A549 treated with Mapracorat at 1 μM for 4 hours (cell line): ENCODE measurements at places on chromosomes 4 and X. TPM values are rescaled to one million over a fixed set of nuclear protein-coding genes. Genes with fewer than 3 reads are reported as not detected.

TNIP3 gene
- 0.12 to 0.56 TPM (median 0.44 TPM) in 5 replicates for total RNA-seq

USP38 gene
- 7.0 to 9.1 TPM (median 8.2 TPM) in 5 replicates for total RNA-seq

ZFP42 gene
- total RNA-seq: not detected in 5 replicates

MAGEB10 gene
- total RNA-seq: not detected in 5 replicates

HTR2C gene
- not detected in 5 replicates for total RNA-seq

RPA4 gene
- total RNA-seq: 0.18 to 0.33 TPM (median 0.28 TPM) in 5 replicates

PASD1 gene
- total RNA-seq: not detected in 5 replicates

KCNE5 gene
- total RNA-seq: 0.08 to 0.24 TPM in 2 of 5 replicates, not detected in the others

KLHL4 gene
- 4.4 to 6.2 TPM (median 5.3 TPM) in 5 replicates for total RNA-seq

CXCL3 gene
- 2.8 to 4.8 TPM (median 4.3 TPM) in 5 replicates for total RNA-seq

TBC1D19 gene
- 3.2 to 4.7 TPM (median 4.4 TPM) in 5 replicates for total RNA-seq

SULT1B1 gene
- total RNA-seq: 0.02 TPM in 1 of 5 replicates, not detected in the others

SYP gene
- total RNA-seq: 2.1 to 2.8 TPM (median 2.4 TPM) in 5 replicates

PRR32 gene
- total RNA-seq: not detected in 5 replicates

SPANXA2 gene
- total RNA-seq: 0.38 to 0.45 TPM in 2 of 5 replicates, not detected in the others

ZNF330 gene
- 24.3 to 32.2 TPM (median 27.4 TPM) in 5 replicates for total RNA-seq

SPOCK3 gene
- total RNA-seq: 0.11 to 0.15 TPM (median 0.13 TPM) in 5 replicates

KLHL13 gene
- 0.17 to 0.34 TPM (median 0.22 TPM) in 5 replicates for total RNA-seq

CLNK gene
- total RNA-seq: not detected in 5 replicates

SPANXB1 gene
- 1.3 to 3.9 TPM (median 2.5 TPM) in 5 replicates for total RNA-seq

VEGFD gene
- total RNA-seq: 0.14 to 0.57 TPM (median 0.22 TPM) in 5 replicates

UGT2B10 gene
- 0.15 TPM in 1 of 5 replicates, not detected in the others for total RNA-seq

AFM gene
- not detected in 5 replicates for total RNA-seq

PRDM8 gene
- 0.08 to 0.28 TPM (median 0.12 TPM) in 5 replicates for total RNA-seq

HDAC6 gene
- 25.3 to 31.5 TPM (median 27.3 TPM) in 5 replicates for total RNA-seq

GALNT7 gene
- 19.7 to 26.8 TPM (median 25.5 TPM) in 5 replicates for total RNA-seq

RFC1 gene
- total RNA-seq: 16.5 to 21.2 TPM (median 17.7 TPM) in 5 replicates

CYLC1 gene
- total RNA-seq: not detected in 5 replicates

CENPI gene
- 9.3 to 15.5 TPM (median 14.3 TPM) in 5 replicates for total RNA-seq

SLC7A11 gene
- 18.4 to 21.7 TPM (median 20.5 TPM) in 5 replicates for total RNA-seq

SSX3 gene
- not detected in 5 replicates for total RNA-seq

MGARP gene
- total RNA-seq: 0.30 to 0.81 TPM (median 0.71 TPM) in 5 replicates

SPARCL1 gene
- not detected in 5 replicates for total RNA-seq

FAM200B gene
- 24.2 to 32.7 TPM (median 27.0 TPM) in 5 replicates for total RNA-seq

GPR50 gene
- 0.10 to 0.25 TPM (median 0.21 TPM) in 5 replicates for total RNA-seq

GC gene
- not detected in 5 replicates for total RNA-seq

HDX gene
- 1.4 to 3.3 TPM (median 2.8 TPM) in 5 replicates for total RNA-seq

PLS3 gene
- total RNA-seq: 169 to 219 TPM (median 187 TPM) in 5 replicates

FBXW7 gene
- 5.6 to 7.2 TPM (median 6.3 TPM) in 5 replicates for total RNA-seq

XAGE2 gene
- total RNA-seq: not detected in 5 replicates

CPLX1 gene
- 0.28 to 0.79 TPM (median 0.64 TPM) in 5 replicates for total RNA-seq

CNOT6L gene
- 6.6 to 11.3 TPM (median 8.8 TPM) in 5 replicates for total RNA-seq

MAGEA2B gene
- total RNA-seq: 0.19 TPM in 1 of 5 replicates, not detected in the others

SLC10A4 gene
- 4.2 to 7.5 TPM (median 7.1 TPM) in 5 replicates for total RNA-seq

ATP2B3 gene
- 0.06 to 0.14 TPM (median 0.10 TPM) in 5 replicates for total RNA-seq

NUP62CL gene
- 13.7 to 16.8 TPM (median 15.9 TPM) in 5 replicates for total RNA-seq

PF4V1 gene
- total RNA-seq: not detected in 5 replicates
